ENCODE measurements at places on chromosomes 5 and 9.

DNA sequence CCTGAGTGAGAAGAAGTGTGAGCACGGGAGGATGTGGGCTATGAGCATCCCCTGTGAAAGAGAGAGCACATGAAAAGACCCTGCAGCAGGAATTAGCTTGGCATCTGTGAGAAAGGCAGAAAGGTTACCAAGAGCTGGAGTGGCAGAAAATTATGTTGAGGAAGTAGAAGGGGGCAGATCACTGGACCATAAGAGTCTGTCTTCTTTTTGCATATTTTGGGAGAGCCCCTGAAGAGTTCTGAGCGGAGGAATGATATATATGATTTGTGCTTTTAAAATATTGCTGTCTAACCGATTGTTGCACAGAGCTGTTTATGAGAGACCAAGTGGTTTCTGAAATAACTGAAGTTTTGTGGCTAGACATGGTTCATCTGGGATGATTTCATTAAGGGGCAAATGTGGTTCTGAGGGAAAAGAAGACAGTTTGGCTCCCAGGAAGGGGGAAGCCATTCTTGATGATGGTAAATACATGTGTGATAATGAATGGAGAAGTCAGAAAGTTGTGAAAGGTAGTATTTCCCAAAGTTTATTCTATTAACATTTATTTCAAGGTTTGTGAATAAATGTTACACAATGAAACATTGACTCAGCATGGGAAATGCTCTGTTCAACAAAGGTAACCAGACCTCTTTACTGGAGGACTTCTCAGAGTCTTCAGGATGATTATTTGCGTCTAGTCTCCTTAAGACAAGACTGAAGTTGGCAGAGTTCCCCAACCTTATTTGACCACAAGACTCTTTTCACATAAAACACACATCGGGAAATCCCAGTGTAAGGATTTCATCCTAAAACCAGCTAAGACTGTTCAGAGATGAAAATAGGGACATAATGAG, 31.5 kb upstream of the ADRB2 start:
- no peak for DNase-seq

GRCh38 chr9:4838189-4838546, 45.4 kb downstream of the RCL1 start:
- DNase-seq: no peak

GRCh38 chr5:153919161-153919560, 119.5 kb downstream of the FAM114A2 start:
- DNase-seq: no peak

DNA sequence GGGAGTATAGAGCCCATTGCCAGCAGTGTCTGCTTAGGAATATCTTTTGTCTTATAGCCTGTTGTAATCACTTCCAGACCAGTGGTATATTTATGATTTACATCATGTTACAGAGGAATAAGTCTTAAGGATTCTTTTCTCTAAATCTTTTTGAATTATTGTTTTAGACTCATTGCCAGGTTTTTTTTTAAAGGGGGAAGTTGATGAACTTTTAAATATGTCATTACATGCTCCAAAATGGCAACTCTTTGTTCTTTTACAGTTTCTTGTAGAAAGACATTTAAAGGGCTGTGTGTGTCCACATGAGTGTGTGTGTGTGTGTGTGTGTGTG, 59.4 kb upstream of the NFIB start:
- DNase-seq: no peak
